Activated CD4-positive, alpha-beta memory T cell treated with anti-CD3 and anti-CD28 coated beads for 36 hours (primary cell): ENCODE measurements at places on chromosomes 5 and 9.

DNA sequence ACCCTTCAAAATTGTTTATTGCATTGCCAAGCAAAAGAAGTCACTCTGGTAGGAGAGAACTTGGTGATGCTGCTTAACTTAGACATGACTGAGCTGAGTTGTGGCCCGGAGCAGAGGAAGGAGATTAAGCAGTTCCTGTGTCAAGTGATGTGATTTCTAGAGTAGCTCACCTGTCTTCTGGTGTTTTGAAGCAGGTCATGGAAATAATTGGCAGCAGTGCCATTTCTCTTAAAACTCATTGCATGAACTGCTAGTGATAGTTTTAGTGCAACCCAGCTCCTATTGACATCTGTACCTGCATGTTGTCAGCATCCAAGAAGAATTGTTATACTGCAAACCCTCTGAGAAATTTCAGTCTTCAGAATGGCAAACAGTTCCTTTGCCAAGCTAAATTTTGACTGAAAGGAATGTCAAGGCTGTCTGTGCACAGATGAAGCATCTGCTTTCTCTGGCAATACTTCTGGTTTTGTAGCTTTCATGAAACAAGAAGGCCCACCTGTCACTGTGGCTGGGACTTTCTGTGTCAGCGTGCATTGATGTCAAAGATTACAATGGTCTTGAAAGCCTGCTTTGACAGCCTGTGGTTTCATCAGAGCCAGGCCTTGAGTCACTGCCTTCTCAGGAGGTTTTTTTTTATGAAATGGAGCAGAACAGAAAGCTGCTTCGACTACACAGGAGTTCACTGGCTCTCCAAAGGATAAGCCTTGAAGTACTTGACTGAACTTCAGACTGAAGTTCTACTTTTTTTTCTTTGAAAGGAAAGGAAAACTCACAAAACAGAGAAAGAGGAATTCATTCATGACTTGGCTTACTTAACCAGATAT lies 90.6 kb downstream of the RALGPS1 start:
- peak; percentile 88 for DNase-seq
- H3K4me3 ChIP-seq: no peak overlapping the region
- H3K27me3 ChIP-seq: peaks cover 25% of the 10 kb centered on the region
- H3K27ac ChIP-seq: peak overlapping the region; percentile 57
- H3K36me3 ChIP-seq: peaks cover 1% of the 10 kb centered on the region

DNA sequence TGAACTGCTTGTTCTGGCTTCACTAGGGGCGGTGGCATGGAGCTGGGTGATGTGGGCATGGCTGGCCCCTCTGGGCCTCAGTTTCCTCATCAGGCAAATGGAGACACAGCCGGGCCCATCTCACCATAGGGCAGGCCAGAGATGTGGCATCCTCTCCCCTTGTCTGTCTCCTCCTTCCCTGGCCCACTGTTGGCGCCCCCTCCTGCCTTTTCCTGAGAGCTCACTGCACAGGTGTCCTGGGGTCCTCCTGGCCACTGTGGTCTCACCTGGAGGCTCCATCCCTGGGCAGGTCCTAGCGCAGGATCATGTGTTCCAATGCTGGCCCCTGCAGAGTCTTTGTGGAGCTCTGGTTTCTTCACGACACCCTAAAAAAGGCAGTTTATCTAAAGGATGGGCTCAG lies 53.5 kb downstream of the NEK6 start:
- H3K4me3 ChIP-seq: no peak overlapping the region
- H3K27me3 ChIP-seq: no peaks in the 10 kb centered on the region
- H3K36me3 ChIP-seq: no peaks in the 10 kb centered on the region
- peak; percentile 40 for DNase-seq
- no peak overlapping the region for H3K27ac ChIP-seq

GRCh38 chr9:90044263-90044662 lies 439.5 kb downstream of the GADD45G start:
- H3K4me3 ChIP-seq: no peak overlapping the region
- peaks cover 3% of the 10 kb centered on the region for H3K27me3 ChIP-seq
- no peak overlapping the region for H3K27ac ChIP-seq
- H3K4me1 ChIP-seq: peaks cover 23% of the 10 kb centered on the region
- no peaks in the 10 kb centered on the region for H3K36me3 ChIP-seq

- no peaks in the 10 kb centered on the region for H3K36me3 ChIP-seq
- no peak overlapping the region for H3K27ac ChIP-seq
- DNase-seq: no peak
Measured at GRCh38 chr5:16937503-16938161, 1.5 kb upstream of the MYO10 start.

GRCh38 chr9:133773889-133774655 lies 35.9 kb upstream of the SARDH start:
- H3K27me3 ChIP-seq: no peaks in the 10 kb centered on the region
- peaks cover 6% of the 10 kb centered on the region for H3K36me3 ChIP-seq
- H3K27ac ChIP-seq: no peak overlapping the region
- H3K4me1 ChIP-seq: no peaks in the 10 kb centered on the region

DNA sequence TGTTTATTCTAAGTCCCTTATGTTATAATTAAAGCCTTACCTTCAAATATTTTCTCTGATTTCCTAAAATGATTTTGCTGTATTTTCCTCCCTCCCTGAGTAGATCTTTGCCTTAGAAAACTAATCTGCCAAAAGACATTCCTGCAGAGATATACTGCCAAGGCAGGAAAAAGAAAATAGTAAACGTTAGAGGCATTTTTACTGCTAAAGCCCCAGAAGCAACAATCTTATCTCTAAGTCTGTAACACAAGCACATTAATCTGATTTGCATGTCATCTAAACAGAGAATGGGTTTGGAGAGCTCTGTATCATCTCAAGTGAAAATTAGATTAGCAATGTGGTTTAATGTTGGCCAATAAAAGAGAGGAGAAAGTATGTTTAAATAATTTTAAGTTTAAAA lies 847.7 kb downstream of the MAT2B start:
- H3K4me1 ChIP-seq: no peaks in the 10 kb centered on the region
- no peaks in the 10 kb centered on the region for H3K36me3 ChIP-seq
- H3K4me3 ChIP-seq: no peak overlapping the region
- DNase-seq: no peak
- no peaks in the 10 kb centered on the region for H3K27me3 ChIP-seq
- H3K27ac ChIP-seq: no peak overlapping the region

DNA sequence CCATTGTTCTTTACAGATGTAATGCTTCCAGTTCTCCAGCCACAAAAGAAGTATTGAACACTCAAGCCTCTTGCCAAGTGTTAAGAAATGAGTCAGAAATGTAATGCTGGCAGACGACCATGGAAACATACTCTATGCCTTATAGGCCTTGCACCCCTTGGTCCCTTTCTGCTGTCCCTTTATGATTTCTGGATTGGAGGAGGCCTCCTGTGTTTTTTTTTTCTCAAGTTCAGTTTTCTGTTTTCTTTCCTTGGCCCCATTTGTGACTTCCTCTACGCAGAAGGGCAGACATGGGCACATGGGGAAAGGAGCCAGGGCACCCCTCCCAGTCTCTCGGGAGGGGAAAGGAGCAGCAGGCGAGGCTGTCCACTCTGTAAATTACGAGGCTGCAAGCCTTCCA lies 53.4 kb downstream of the SNX18 start:
- H3K27ac ChIP-seq: no peak overlapping the region
- no peak overlapping the region for H3K4me3 ChIP-seq
- H3K4me1 ChIP-seq: peaks cover 9% of the 10 kb centered on the region
- no peaks in the 10 kb centered on the region for H3K36me3 ChIP-seq

GRCh38 chr5:136047858-136048257 lies 19.1 kb downstream of the TGFBI start:
- no peak overlapping the region for H3K27ac ChIP-seq
- no peaks in the 10 kb centered on the region for H3K27me3 ChIP-seq
- no peak for DNase-seq
- no peaks in the 10 kb centered on the region for H3K36me3 ChIP-seq

- no peaks in the 10 kb centered on the region for H3K36me3 ChIP-seq
- H3K4me3 ChIP-seq: no peak overlapping the region
- no peak for DNase-seq
- H3K4me1 ChIP-seq: peaks cover 4% of the 10 kb centered on the region
- H3K27ac ChIP-seq: no peak overlapping the region
- peaks cover 3% of the 10 kb centered on the region for H3K27me3 ChIP-seq
Measured at GRCh38 chr5:14297697-14298096, 154.6 kb downstream of the TRIO start.

GRCh38 chr5:146082798-146083197 lies 22.6 kb downstream of the PLAC8L1 start:
- H3K36me3 ChIP-seq: no peaks in the 10 kb centered on the region
- peaks cover 10% of the 10 kb centered on the region for H3K27me3 ChIP-seq
- no peak for DNase-seq
- H3K4me1 ChIP-seq: peaks cover 9% of the 10 kb centered on the region
- no peak overlapping the region for H3K27ac ChIP-seq
